ENCODE measurements at places on chromosomes 3 and 15.

- no peak for DNase-seq
Measured at GRCh38 chr3:129950318-129951046, 24.0 kb upstream of the TRH start.

DNA sequence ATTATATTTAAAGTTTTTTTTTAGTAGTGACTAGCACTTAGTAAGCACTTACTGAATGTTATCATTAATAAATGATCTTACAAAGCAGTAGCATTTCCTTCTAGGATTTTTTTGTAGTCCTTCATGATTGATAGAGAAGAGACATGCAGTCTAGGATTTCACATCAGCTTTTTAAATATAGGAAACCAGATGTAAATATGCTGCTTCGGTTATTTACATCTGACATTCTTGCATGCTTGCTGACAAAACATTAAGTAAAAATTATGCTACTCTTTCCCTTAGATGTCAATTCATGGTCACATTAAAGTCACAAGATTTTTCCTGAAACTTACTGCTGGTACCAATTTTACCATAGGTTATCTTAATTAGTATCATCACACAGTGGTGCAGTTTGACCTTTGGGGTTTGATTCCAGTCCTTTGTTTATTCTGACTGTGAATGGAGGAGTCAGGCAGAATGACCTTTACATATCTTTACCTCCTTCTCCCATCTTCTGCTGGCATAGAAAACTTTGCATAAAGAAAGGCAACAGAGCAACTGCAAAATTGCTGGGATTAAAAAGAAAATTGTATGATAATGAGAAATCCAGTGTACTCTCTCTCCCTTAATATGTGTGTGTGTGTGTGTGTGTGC lies 286.5 kb downstream of the LPP start:
- no peak for DNase-seq

DNA sequence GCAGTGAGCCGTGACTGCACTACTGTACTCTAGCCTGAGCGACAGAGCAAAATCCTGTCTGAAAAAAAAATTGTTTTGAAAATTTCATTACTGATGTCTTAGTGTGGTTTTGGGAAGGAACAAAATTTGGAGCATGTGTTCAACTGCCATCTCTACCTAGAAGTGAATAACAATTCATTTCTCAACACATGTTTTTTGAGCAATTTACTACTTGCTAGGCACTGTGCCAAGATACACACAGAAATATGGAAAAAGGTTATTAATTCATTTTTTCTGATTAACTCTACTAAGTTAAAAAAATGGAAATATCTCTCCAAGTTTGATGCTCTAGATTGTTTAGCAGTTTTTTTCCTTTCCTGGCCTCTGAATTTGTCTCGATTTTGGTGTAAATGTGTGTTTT lies 5.2 kb upstream of the TCF12 start:
- DNase-seq, result no peak

GRCh38 chr15:68594533-68595259 lies 15.9 kb downstream of the CORO2B start:
- no peak for DNase-seq

DNA sequence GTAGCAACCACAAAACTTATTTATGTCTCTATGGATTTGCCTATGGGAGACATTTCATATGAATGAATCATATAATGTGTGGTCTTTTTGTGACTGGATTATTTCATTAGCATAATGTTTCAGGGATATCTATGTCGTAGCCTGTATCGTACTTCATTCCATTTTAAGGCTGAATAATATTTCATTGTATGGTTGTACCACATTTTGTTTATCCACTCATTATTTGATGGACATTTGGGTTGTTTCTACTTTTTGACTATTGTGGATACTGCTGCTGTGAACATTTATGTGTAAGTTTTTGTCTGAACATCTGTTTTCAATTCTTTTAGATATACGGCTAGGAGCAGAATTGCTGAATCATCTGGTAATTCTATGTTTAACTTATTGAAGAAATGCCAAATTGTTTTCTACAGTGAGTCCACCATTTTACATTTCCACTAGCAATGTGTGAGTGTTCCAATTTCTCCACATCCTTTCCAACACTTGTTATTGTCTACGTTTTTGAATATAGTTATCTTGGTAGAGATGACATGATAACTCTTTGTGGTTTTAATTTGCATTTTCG lies 134.4 kb upstream of the DAZL start:
- DNase-seq, result no peak

Data from stimulated activated CD4-positive, alpha-beta T cell treated with anti-CD3 and anti-CD28 coated beads, Interleukin-4, amount 100 ng/mL, for 4 hours (primary cell).